ENCODE measurements at places on chromosomes 2 and 18.

- DNase-seq: no peak
Measured at GRCh38 chr2:130749641-130750040, 5.7 kb upstream of the AMER3 start.

GRCh38 chr2:141610564-141611175 lies 520.1 kb downstream of the LRP1B start:
- no peak for DNase-seq

DNA sequence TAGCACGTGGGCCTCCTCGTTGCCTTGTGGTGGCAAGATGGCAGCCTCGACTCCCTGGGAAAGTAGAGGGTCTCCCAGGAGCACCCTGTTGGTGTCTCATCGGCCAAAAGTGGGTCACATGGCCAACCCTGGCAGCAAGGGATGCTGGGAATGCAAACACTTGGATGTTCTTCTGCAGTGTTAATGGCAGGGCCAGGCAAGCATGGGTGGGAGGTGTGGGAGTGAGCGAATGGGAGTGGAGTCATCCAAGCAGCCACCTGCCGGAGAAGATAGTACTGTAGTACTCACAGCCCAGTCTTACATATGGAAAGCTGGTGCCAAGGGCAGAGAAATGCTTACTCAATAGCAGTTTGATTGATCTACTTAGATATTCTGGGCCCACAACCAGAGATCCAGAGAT lies 122.2 kb downstream of the INHBB start:
- no peak for DNase-seq

GRCh38 chr2:30225131-30225762 lies 6.1 kb upstream of the LBH start:
- DNase-seq: peak; percentile 68

- DNase-seq: no peak
Measured at GRCh38 chr2:220949466-220949865, 622.6 kb downstream of the EPHA4 start.

- DNase-seq: no peak
Measured at GRCh38 chr2:54598347-54599325, 124.8 kb upstream of the EML6 start.

- DNase-seq: no peak
Measured at GRCh38 chr2:56199492-56199891, 15.7 kb downstream of the CCDC85A start.

- no peak for DNase-seq
Measured at GRCh38 chr2:83602753-83603152, 856.3 kb downstream of the SUCLG1 start.

GRCh38 chr2:186732843-186733242 lies 39.0 kb downstream of the FAM171B start:
- no peak for DNase-seq

GRCh38 chr2:14616342-14616741 lies 16.2 kb upstream of the LRATD1 start:
- DNase-seq: no peak

- no peak for DNase-seq
Measured at GRCh38 chr2:234914371-234915154, 37.3 kb upstream of the SH3BP4 start.

- DNase-seq: no peak
Measured at GRCh38 chr2:120988700-120989511, 253.2 kb downstream of the GLI2 start.

- DNase-seq: peak; percentile 67
Measured at GRCh38 chr2:28348149-28348567, 44.5 kb upstream of the FOSL2 start.

GRCh38 chr18:55491616-55492015 lies 96.4 kb downstream of the TCF4 start:
- no peak for DNase-seq

- no peak for DNase-seq
Measured at GRCh38 chr2:124822516-124822915, 797.4 kb downstream of the CNTNAP5 start.

- no peak for DNase-seq
Measured at GRCh38 chr18:39780774-39781173, 2174.3 kb upstream of the PIK3C3 start.

- no peak for DNase-seq
Measured at GRCh38 chr2:207265869-207266268, 100.1 kb upstream of the KLF7 start.

- no peak for DNase-seq
Measured at GRCh38 chr2:239355139-239355538, 45.7 kb downstream of the HDAC4 start.

DNA sequence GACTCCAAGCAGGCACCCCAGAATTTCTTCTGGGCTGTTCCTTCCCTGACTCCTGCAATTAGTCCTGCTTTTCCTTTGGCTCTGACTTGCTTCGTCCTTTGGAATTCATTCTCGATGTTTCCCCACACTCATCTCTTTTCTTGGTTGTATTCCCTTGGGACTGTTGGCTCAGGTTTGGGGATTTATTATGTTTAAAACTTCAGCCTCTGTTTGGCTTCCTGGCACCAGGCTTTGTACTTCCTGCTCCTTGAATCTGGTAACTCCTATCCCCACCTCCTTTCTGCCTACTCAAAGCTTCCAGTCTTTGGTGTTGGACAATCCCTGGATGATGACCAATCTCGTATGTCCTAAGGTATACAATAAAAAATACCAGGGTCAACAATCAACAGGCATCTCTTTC lies 1.8 kb upstream of the KCNE4 start:
- DNase-seq: no peak

DNA sequence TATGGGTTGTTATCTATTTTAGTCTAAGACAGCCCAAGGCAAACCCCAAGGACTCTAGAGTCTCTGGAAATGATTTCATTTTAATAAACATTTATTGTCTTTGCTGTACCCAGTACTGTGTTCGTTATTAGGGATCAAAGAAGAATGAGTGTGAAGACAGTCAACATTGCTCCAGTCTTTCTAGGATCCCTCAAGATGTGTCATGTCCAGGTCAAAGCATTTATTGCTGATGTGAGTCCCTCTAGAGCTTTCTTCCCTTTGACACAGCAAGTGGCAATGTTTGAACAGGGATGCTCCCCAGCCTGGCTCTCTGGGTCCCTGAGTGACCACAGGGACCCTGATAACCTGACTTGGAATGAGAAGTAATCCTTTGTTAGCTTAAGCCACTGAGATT lies 123.1 kb upstream of the STK17B start:
- DNase-seq: no peak

GRCh38 chr2:37090019-37090477 lies 5.7 kb downstream of the GPATCH11 start:
- DNase-seq: no peak

DNA sequence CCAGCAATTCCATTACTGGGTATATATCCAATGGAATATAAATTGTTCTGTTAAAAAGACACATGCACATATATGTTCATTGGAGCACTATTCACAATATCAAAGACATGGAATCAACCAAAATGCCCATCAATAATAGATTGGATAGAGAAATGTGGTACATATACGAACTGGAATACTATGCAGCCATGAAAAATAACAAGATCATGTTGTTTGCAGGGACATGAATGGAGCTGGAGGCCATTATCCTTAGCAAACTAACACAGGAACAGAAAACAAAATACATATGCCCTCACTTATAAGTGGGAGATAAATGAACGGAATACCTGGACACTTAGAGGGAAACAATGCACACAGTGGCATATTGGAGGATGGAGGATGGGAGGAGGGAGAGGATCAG lies 355.8 kb downstream of the CCDC85A start:
- no peak for DNase-seq

DNA sequence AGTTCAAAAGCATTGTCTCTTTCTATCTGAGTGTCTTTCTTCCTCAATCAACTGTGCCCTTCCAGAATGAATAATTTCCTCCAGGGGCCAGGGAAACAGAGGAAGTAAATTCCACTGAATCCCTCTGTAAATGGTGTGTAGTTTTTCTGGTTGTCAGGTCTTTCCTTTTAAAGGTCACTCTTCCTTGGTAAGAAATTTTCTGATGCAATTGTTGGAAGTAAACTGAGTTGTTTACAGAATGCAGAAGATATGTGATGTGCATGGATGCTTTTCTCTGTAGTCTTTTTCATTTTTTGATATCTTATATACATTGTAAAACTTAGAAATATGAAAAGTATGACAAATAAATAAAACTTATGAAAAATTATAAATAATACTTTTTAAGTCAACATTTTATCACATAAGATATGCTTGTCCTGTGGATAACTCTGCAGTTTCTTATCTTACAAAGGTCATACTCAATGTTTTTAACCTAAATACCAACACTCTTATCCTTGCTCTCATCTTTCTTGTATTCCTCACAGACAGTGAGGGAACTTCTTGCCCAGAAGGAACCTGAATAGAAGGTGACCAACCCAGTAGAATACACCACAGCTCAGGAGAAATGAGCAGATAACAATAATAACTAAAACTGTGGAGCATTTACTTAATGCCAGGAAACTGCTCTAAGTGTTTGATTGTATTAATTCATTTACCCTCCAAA lies 234.5 kb downstream of the METTL4 start:
- DNase-seq: no peak

- DNase-seq: no peak
Measured at GRCh38 chr18:55144193-55144930, 185.1 kb upstream of the CCDC68 start.

DNA sequence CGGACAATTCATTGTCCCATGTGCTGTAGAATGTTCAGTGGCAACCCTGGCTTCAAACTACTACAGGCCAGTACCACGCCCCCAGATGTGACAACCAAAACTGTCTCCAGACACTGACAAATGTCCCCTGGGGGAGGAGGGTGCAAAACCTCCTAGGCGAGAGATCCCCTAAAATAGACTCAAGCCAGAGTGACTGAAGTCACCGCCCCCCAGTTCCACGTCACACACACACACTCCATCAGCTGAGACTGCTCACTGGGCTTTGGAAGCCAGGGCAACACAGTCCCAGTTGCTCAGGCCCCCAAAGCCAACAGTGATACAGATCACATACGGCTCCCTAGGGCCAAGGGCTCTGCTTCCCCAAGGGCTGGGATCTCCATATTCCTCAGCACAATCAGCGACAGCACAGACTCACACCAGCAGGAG lies 19.1 kb downstream of the HDAC4 start:
- DNase-seq: peak; percentile 17

GRCh38 chr2:234587341-234588053 lies 90.6 kb upstream of the ARL4C start:
- DNase-seq: no peak

DNA sequence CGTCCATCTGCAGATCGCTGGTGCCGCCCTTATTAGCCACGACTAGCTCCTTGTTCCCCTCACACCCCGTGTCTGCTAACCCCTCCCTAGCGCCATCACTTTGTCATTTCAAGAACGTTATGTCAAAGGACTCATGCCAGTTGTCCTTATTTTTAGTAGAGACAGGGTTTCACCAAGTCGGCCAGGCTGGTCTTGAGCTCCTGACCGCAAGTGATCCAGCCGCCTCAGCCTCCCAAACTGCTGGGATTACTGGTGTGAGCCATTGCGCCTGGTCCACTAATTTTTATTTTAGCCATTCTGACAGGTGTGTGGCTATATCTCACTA lies 138.9 kb upstream of the HDAC4 start:
- no peak for DNase-seq

DNA sequence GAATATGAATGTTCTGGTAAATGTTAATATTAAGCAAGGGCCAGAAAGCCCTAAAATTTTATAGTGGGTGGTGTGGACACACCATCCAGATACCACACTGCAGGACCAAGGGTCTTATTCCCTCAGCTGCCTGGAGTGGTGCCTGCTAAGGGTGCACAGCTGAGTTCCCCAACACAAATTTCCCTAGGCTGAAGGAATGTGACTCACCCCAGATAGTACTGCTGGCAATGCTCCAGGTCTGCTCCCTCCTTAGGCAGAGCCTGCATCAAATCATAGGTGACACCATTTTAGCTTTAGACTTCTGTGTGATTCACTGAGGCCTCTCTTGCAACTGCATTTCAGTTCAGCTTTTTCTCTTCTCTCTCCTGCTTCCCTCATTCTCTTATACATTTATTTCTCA lies 321.1 kb downstream of the SATB2 start:
- no peak for DNase-seq

DNA sequence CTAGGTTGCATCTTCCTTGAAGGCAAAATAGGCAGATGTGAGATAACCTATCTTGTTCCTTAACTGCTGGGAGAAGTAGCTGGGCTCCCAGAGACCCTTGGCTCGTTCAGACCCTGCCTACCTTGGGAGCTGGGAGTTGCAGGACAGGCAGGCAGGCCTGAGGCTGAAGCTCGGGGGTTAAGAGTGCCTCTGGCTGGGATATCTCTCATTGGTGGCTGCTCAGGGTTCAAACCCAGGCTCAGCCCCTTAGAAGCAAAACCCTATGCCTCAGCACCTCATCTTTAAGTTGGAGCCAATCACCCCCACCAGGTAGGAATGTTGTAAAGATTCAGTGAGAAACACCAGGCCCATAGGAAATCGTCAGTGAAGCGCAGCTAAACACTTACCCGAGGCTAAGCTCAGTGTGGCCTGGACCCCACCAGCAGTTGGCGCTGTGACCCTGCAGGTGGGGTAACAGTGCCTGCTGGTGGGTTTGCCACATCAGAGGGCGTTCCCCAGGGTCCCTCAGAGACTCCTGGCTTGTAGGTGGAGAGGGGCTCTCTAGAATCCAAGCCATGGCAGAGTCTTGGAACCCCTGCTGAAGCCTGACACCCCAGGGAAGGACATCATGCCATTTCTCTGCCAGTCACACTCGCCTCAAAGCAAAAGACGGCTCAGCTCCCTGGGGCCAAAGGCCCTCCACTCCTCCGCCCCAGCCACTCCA lies 54.6 kb upstream of the GPR17 start:
- peak; percentile 67 for DNase-seq

DNA sequence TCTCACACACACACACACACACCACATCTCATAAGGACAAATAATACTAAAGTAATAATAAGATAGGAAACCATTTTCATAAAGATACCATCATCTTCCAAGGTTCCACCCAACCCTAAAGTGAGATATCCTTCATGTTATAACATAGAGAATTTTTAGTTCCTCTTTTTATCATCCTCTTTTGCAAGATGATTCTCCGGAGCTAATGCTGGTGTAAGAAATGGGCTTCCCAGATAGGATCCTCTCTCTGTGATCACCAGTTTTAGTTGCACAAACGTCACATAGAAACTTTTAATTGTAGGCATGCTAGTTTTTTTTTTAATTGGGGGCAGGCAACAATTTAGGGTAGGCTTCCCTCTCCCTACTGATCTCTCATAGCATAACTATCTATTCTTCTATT lies 49.6 kb downstream of the ARHGAP25 start:
- no peak for DNase-seq

DNA sequence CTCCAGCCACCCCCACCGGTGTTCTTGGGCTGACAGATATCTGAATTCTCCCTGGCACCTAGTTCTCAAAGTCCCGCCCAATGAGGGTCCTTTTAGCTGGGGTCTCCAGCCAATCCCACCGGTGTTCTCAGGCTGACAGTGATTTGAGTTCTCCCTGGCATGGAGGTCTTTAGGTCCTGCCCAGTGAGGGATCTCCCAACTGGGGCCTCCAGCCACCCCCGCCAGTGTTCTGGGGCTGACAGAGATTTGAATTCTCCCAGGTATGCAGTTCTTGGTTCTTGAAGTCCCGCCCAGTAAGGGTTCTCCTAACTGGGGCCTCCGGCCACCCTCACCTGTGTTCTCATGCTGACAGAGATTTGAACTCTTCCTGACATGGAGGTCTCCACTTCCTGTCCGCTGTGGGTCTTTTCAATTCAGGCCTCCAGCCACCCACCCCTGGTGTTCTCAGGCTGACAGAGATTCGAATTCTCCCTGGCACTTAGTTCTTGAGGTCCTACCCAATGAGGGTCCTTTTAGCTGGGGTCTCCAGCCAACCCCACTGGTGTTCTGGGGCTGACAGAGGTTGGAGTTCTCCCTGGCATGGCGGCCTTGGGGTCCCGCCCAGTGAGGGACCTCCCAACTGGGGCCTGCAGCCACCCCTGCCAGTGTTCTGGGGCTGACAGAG lies 154.6 kb downstream of the ANKRD36 start:
- DNase-seq: no peak

All from activated CD4-positive, alpha-beta T cell treated with anti-CD3 and anti-CD28 coated beads, Interleukin-10, Interleukin-2, amounts not matched to agents 100 ng/mL and 50 ng/mL, durations not matched to agents 16 hours and 8 hours (primary cell).